ENCODE measurements at places on chromosomes 7 and 10. TPM values are rescaled to one million over a fixed set of nuclear protein-coding genes. Genes with fewer than 3 reads are reported as not detected.

Gene SVOPL
- not detected for total RNA-seq

Gene POLR2J3
- total RNA-seq = 14.6 TPM

Gene HOXA1
- total RNA-seq = 0.12 TPM

Gene ASZ1
- not detected for total RNA-seq

Gene PON3
- 0.99 TPM for total RNA-seq

Gene ATRNL1
- 0.38 TPM for total RNA-seq

Gene TFR2
- 0.29 TPM for total RNA-seq

All from left cardiac atrium (tissue), 4 donors.